ENCODE measurements at places on chromosomes 12 and 14.

GRCh38 chr14:81633496-81633895 lies 99.8 kb upstream of the SEL1L start:
- no peak for DNase-seq

DNA sequence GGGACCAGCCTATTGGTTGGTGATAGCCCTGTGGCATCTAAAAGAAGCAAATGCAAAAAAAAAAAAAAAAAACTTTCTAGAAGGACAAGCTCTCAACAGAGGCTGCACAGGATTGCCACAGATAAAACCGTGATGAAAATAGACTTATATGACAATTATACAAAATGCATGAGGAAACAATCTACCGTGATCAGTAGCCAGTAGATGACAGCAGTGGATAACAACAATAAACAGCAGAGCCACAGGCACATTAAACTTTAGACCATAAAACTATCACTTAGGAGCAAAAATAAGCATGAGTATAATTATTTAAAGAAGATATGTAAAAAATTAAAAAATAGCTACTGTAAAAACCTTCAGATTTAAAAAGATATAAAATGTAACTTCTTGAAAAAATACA lies 183.5 kb upstream of the ABCD2 start:
- no peak for DNase-seq

GRCh38 chr12:12684375-12685106 lies 11.4 kb downstream of the GPR19 start:
- DNase-seq = no peak

DNA sequence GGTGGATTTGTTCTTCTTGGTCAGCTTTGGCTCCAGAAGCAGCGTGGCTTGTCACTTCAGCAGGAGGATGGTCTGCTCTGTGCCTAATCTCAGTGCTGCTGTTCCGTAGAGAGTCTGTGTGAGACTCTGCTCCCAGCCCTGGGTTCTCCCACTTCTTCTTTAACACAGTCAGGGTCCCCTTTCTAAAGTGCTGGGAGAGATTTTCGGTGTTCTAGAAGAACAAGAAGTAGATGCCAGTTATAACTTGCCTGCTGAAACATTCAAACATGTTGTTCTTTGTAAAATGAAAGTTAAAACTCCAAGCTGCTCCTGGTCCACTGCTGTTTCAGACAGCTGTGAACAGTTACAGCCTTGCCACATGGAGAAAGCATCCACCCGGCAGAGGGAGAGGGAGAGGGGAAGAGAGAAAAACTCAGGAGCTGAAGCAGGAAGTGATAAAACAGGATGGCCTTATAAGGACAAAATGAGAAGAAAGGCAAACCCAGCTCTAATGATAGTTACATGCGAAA lies 55.2 kb upstream of the CERS5 start:
- no peak for DNase-seq

DNA sequence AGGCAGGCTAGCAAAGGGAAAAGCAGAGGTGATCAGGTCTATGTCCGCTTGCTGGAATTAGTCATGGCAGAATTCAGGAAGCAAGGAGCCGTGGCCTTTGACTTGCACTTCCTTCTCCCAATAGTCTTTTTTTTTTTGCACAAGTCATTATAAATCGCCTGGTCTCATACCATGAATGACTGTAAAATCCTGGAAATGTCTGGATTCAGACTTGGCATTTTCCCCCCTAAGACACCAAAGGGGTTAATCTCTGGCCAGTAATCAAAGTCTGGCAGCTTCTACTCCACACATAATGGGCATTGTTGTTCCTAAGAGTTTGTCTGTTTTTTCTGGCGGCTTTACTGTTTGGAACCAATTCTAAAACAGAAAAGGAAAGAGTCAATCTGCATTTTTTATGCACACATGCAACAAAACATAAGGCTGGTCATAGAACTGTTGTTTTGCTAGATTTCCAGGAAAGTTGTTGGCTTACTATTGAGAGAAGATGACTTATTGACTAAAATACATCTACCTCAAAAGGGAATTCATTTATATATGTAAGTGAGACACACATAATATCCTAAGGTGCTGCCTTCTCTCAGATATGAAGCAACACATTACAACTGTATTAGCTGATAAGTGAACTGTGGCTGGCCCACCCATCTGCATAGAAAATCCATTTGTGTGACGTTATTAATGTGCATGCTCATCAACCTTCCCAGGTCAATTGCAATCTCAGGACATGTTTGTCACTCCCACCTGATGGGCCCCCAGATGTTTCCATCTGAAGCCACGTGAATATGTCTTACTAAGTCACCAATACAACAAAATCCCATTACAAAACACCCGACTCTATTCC lies 157.3 kb downstream of the BTG1 start:
- no peak for DNase-seq

- no peak for DNase-seq
Measured at GRCh38 chr14:89215114-89215513, 201.9 kb downstream of the FOXN3 start.

- DNase-seq = no peak
Measured at GRCh38 chr12:89890161-89890560, 181.5 kb upstream of the ATP2B1 start.

DNA sequence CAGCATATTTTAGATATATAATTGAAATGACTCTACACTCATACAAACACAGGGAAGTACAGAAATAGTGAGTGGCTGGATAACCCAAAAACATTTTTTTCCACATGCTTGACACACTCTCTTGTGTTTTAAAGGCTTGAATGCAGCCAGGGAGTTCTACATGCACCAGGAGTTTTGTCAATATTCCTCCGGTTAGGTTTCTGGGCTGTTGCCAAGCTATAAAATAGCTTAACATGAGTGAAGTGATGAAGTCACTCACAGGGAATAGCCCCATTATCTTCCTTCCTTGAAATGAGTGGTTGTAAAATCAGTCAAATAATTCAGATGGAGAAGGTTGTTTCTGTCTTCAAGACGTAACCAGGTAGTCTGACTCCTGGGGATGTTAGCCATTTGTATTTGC lies 582.7 kb downstream of the SLC6A15 start:
- DNase-seq = no peak

GRCh38 chr14:91927191-91927590 lies 20.3 kb downstream of the FBLN5 start:
- DNase-seq = no peak

DNA sequence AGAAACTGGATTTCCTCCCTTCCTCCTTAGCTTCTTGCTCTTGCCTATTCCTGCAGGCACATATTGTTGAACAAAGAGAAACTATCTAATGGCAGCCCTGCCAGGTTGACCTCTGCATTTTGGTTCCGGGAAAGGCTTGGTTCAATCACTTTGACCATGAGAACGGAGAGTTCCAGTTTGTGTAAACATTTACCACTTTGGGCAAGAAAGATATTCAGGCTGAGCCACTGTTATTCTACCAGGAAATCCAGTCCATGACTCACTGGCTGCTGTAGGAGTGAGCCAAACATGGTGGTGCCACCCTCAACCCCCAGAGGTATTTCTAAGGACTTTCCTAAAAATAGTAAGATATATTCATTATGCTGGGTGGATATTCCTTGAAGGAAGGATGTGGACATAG lies 242.2 kb upstream of the OR4E1 start:
- no peak for DNase-seq

GRCh38 chr12:53676656-53677015 lies 753 bp upstream of the ATP5MC2 start:
- DNase-seq = no peak

DNA sequence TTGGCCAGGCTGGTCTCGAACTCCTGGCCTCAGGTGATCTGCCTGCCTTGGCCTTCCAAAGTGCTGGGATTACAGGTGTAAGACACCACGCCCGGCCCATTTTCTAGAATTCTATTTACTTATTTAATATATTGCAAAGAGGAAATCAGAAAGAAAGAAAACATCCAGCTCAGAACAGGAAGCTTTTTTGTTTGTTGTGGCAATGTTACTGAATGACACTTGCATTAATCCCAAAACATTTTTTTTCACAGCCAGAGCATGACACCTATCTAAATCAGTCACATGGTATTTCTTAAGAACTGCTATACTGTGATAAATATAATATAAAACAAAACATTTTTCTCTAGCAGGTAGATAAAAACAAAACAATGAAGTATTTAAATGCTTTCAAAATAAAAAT lies 12.6 kb downstream of the CFL2 start:
- DNase-seq = no peak

- no peak for DNase-seq
Measured at GRCh38 chr14:74562515-74563232, 49.4 kb downstream of the LTBP2 start.

- DNase-seq = no peak
Measured at GRCh38 chr12:52023976-52024688, 17.4 kb downstream of the TAMALIN start.

DNA sequence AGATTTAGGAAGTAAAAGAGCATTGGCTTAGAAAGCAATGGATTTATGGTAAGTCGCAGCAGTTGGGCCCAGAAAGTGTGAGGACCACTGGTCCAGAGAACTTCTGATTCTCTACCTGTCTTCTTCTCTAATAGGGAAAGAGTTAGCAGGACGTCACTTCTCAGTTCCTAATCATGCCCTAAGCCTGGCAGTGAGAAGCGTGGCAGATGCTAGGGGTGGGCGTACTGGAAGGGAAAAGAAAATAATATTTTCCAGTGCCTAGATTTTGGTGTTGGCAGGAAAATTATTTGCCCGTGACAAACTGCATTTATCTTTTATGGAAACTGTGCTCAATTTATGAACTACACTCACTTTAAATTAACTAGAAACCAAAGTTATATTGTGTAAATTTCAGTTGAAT lies 212.3 kb downstream of the PPFIA2 start:
- no peak for DNase-seq

DNA sequence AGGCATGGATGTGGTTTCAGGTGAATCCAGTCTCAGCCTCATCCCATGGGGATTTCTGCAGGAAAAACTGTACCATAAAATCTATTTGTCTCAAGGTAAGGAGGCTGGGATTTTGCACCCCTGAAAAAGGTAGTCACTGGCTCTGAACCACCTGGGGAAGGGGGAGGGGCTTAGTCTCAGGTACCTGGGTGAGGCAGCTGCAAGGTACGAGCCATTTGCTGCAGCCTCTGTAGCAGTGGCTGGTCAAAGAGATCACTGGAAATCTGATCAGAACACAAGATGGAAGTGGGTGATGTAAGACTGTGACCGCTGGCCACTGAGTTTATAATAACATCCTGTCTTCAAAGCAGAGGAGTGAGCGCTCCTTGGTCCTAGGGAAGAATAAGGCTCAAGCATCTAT lies 209.9 kb upstream of the NOS1 start:
- DNase-seq = no peak

DNA sequence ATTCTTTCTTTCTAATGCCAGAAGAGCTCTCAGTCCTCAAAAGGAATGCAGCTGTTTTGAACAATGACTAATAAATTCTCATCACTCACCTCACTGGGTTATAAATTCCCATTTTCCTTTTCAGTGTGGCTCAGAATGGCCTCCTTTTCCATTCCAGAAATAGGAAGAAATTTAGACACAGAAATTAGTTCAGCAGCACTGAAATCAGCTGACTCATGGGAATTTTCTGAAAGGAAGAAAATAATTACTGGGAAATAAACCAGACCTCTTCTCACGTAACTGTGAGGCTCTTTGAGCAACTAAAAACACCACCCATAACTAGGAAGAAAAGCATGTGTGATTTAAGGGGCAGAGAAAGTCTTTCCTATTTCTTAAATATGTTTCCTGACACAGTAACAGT lies 23.8 kb downstream of the CD163 start:
- DNase-seq = no peak

DNA sequence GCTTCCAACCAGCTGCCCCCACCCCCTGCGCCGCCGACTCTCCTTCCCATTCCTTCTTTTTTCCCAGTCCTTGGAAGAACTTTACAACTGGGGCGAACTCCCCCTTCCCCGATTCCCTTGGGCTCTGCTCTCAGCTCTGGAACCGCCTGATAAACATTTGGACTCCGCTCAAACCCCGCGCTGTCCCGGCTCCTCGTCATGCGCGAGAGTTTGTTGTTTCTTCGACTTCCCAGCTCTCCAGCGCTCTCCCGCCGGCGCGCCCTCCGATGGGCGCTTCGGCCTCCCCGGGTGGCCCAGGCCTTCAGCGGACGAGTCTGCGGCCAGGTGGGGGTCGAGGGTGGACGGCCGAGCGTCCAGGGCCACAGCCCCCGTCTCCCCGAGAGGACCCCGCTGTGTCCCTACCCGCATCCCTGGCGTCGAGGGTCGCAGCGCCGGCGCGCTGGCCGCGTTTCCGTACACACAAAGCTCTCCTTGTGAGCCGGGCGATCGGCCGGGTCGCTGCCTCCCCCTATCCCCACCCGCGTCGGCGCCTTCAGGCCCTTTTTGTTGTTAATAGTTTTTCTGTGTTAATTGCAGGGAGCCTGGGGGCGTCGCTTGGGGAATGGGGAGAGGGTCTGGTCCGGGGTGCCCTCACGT lies 847 bp downstream of the MMP14 start:
- DNase-seq = no peak

GRCh38 chr12:49330032-49330619 lies 6.9 kb downstream of the C1QL4 start:
- no peak for DNase-seq

GRCh38 chr12:15334225-15334624 lies 11.9 kb downstream of the PTPRO start:
- no peak for DNase-seq

DNA sequence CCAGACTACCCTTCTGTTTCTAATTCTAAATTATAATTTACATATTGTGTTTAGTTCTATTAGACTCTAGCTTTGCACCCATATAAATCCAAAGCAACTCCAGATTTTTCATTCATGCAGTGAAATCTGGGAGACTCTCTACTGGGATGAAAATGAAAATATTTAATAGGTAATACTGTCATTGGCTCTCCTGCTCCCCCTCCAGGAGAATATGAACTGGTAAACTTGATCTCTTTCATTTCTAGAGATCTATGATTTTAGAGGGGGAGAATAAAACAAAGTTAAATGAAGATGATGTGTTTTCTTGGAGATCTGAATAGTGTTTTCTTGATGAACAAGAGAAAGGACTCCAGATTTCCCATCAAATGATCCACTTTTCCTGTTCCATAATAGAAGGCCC lies 104.3 kb upstream of the TMCC3 start:
- DNase-seq = no peak

DNA sequence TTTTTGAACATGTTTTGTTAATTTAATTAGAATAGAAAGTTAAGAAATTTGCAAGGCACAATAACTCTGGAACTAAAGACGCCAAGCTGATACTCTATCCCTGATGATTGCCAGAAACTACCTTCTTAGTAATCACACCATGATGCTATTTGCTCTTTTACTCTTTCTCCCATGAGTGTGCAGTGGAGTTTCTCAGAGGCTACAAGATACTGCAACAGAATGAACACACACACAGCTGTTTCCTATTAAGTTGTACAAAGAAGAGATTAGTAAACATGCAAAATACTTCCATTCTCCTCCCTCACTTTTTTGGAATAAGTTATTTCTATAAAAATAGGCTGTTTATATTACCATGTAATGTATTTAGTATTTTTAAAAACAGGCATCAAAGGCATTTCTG lies 1367.5 kb downstream of the AACS start:
- DNase-seq = no peak

- no peak for DNase-seq
Measured at GRCh38 chr12:107967170-107967569, 161.9 kb upstream of the WSCD2 start.

DNA sequence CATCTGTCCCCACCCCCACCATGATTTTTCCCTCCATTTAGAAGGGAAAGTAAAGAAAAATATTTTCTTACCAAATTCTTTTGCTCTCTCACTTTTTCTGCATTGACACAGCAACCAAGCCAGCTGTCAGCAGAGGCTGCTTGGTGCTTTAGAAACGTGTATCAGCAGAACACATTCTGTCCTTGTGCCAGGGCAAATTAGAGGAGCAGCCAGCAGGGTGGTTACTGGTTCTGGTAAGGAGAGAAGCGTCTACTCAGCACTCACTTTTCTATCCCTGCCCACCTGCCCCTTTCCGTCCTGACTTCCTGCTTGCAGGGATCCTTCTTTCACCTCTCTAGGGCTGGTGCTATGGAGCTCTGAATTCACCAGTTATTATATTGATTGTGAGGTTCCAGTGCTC lies 327.5 kb upstream of the PDE3A start:
- DNase-seq = no peak

Data from stimulated activated CD8-positive, alpha-beta memory T cell treated with anti-CD3 and anti-CD28 coated beads, Interleukin-7, amount 100 ng/mL, for 4 hours (primary cell).